A549 treated with dexamethasone at 1 μM for 4 hours (cell line): ENCODE measurements at places on chromosomes 13 and 19. TPM values are rescaled to one million over a fixed set of nuclear protein-coding genes. Genes with fewer than 3 reads are reported as not detected.

NPAS1 gene
- total RNA-seq, result 4.8 to 7.5 TPM (median 5.8 TPM) in 5 replicates

LRRC8E gene
- 5.1 to 7.1 TPM (median 5.7 TPM) in 5 replicates for total RNA-seq

UBE2L5 gene
- total RNA-seq, result not detected in 5 replicates

CLDND2 gene
- 8.9 to 13.0 TPM (median 12.9 TPM) in 5 replicates for total RNA-seq

C13orf46 gene
- 0.10 to 0.26 TPM (median 0.19 TPM) in 5 replicates for total RNA-seq

UHRF1 gene
- 38.8 to 56.8 TPM (median 54.5 TPM) in 5 replicates for total RNA-seq

TSHZ3 gene
- 2.3 to 3.1 TPM (median 2.8 TPM) in 5 replicates for total RNA-seq

CGB2 gene
- total RNA-seq, result 0.12 to 0.36 TPM (median 0.24 TPM) in 4 of 5 replicates, not detected in the other

RPS5 gene
- total RNA-seq, result 1,918 to 2,176 TPM (median 2,046 TPM) in 5 replicates

PCDH20 gene
- not detected in 5 replicates for total RNA-seq

MAU2 gene
- 9.0 to 14.4 TPM (median 12.5 TPM) in 5 replicates for total RNA-seq

CEACAM20 gene
- total RNA-seq, result 0.05 to 0.06 TPM (median 0.05 TPM) in 4 of 5 replicates, not detected in the other

IL11 gene
- 8.4 to 11.3 TPM (median 8.6 TPM) in 5 replicates for total RNA-seq

ACTMAP gene
- 15.5 to 21.3 TPM (median 19.0 TPM) in 5 replicates for total RNA-seq

EPN1 gene
- 121 to 214 TPM (median 210 TPM) in 5 replicates for total RNA-seq

KLK2 gene
- 0.16 to 0.22 TPM in 2 of 5 replicates, not detected in the others for total RNA-seq

ZNF627 gene
- total RNA-seq, result 2.7 to 4.0 TPM (median 3.5 TPM) in 5 replicates

ZSCAN4 gene
- total RNA-seq, result not detected in 5 replicates

SERPINE3 gene
- not detected in 5 replicates for total RNA-seq

POLR2E gene
- total RNA-seq, result 202 to 261 TPM (median 248 TPM) in 5 replicates

IL17D gene
- 1.1 to 1.3 TPM (median 1.1 TPM) in 5 replicates for total RNA-seq

SLC5A5 gene
- total RNA-seq, result 0.10 to 0.47 TPM (median 0.35 TPM) in 5 replicates

GNA15 gene
- 0.04 to 0.09 TPM (median 0.08 TPM) in 5 replicates for total RNA-seq

ATP4B gene
- total RNA-seq, result not detected in 5 replicates

SLC44A2 gene
- total RNA-seq, result 6.8 to 9.8 TPM (median 8.8 TPM) in 5 replicates

PSG11 gene
- total RNA-seq, result not detected in 5 replicates

PLK5 gene
- total RNA-seq, result not detected in 5 replicates

CRLF1 gene
- total RNA-seq, result 3.7 to 7.1 TPM (median 6.8 TPM) in 5 replicates
